ENCODE measurements at places on chromosomes 2 and 18. TPM values are rescaled to one million over a fixed set of nuclear protein-coding genes. Genes with fewer than 3 reads are reported as not detected.

TNS1 gene
- total RNA-seq: 74.4 TPM

IDH1 gene
- total RNA-seq: 357 TPM

CD207 gene
- total RNA-seq: not detected

ROCK2 gene
- 40.5 TPM for total RNA-seq

CRYGD gene
- not detected for total RNA-seq

RABL2A gene
- 7.7 TPM for total RNA-seq

C2orf80 gene
- total RNA-seq: not detected

OSBPL6 gene
- 1.1 TPM for total RNA-seq

CNTNAP5 gene
- not detected for total RNA-seq

CCDC148 gene
- total RNA-seq: 0.28 TPM

SKOR2 gene
- total RNA-seq: not detected

CYP1B1 gene
- total RNA-seq: 23.0 TPM

ZNF385B gene
- total RNA-seq: not detected

ADD2 gene
- 0.37 TPM for total RNA-seq

EMX1 gene
- total RNA-seq: not detected

PPP1R1C gene
- total RNA-seq: 1.00 TPM

RESP18 gene
- not detected for total RNA-seq

MERTK gene
- 0.14 TPM for total RNA-seq

MPP4 gene
- total RNA-seq: 0.65 TPM

ZNF521 gene
- total RNA-seq: 25.0 TPM

Measured in smooth muscle cell of bladder (primary cell).